GM13977 (cell line): ENCODE measurements at places on chromosomes 2 and 18.

DNA sequence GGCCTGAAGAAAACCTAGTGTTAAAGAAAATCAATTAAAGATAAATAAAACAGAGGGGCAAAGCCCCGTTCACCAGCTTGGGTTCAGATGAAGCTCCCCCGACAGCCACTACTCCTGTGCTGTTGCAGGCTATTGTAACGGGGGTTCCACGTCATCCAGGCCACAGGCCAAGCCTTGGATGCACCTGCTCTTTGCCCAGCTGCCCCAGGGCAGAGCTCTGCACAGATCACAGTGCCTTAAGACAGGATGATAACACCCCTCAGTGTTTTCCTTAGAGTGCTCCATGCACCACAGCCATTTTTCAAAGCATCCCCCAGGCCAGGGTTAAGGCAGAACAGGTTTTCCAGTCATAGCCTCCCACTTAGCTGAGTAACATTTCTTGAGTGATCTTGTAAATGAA is 32.0 kb downstream of the FASTKD2 start:
- DNase-seq: no peak

GRCh38 chr2:136070913-136071312 is 47.0 kb downstream of the CXCR4 start:
- no peak for DNase-seq

DNA sequence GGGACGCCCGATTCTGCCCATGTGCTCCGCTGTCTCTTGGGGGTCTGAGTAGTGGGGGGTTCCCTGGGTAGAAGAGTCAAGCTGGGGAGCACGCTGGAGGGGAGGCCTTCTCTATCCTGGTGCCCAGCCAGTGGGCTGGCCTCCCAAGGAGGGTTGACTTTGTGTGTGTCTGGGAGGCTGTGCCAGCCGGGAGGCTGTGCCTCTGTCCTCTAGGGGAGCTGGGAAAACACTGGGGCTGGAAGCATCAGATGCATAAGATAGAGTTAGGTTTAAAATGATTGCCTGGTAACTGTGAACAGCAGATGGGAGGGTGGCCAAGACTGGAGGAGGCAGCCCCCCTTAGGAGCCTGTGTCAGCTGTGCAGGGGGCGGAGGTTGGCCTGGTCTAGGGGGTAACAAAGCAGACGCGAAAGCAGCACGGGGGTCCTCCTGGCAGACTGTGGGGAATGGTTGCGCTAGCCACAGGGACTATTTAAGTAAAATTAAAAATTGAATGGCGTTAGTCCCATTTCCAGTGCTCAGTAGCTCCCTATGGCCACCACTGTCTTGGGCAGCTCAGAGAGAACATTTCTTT is 1.3 kb downstream of the ING5 start:
- DNase-seq: peak; percentile 19

DNA sequence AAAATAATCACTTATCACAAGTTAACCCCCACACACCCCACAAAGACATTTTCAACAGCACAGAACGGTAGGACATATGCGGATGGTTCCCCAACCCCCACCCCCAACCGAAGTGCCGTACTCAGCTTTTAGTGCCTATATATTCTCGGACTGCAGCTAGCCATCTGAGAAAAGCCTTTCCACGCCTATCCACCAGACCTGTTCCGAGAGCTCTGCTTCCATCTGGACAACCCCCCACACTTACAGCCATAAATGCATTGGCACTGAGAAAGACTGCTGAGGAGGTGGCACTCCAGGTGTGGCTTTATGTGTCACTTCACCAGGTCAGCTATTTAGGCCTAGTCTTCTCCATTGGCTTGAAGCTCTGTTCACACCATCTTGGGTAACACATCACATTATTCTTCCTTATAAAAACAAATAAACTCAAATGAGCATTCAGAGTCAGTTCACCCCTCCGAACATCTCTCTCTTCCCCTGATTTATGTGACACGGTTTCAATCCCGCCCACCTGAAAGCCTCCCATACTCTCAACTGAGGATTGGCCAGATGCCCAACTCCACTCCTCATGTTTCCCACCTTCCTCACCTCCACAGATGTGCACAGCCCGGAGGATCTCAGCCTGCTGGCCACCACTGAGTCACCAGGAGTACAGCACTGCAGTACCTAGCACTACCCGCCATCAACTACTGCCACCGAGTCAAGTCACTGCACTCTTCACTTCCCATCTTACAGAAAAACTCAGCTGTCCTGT is 127.4 kb downstream of the CACNB4 start:
- no peak for DNase-seq

DNA sequence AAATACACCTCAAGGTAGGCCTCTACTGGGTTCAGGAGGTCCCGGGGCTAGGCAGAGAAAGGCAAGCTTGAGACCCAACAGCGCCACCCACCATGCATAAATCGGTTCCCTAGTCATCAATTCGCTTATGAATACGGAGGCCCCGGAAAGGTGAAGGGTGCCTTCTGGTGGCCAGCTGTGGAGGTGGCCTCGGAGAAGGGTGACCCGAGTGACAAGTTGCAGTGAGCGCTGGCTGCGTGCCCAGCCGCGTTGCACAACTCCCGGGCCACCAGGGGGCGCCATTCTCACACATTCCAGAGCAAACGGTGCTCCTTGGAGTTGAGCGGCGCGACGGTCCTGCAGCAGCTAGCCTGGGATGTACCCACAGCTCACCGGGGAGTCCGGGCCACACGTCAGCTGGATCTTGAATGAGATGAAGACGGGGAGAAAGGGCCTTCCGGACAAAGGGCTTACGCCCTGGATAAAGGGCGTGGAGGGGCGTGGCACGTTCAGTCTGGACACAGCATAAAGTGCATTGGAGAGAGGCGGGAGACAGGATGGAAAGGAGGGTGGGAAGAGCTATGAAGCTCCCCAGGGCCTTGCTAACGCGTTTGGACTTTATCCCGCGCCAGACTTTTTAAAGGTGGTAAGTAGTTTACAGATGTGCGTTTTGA is 20.4 kb downstream of the TMSB10 start:
- DNase-seq: peak; percentile 72

DNA sequence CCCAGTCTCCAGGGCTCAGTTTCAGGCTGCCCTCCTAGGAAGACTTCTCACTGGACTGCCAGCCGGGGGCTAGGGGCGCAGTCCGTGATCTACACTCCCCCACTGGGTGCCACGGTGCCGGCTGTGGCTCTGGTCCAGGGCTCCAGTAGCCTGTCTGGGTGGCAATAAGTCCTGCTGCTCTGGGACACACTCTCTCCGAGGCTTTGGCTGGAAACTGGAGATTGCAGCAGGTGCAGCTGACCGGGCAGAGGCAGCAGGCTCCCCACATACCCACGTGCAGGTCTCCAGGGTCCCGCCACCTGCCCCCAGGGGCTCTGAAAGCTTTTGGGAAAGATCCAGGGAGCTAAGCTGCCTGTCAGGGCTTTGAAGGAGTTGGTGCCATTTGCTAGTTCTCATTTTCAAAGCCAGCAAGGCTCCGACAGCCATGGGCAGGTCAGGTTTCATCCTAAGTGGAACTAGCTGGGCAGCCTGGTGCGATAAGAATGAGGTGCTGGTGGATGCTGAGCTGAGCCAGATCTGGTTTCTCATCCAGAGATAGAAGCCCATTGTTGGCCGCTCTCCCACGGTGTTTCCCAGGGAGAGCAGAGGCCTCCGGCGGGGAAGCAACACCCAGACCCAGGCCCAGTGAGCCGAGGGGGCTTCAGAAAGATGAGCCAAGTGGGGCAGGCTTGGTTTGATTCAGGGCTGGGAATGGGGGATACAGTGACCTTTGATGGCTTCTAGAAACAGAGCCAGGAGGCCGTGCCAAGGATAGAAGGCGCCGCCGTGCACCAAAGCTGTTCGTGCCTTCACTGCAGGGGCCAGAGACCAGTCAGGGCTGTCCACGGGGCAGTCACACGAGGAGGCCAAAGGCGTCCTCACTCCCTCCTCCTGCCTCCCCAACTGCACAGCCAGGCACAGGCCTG is 141.7 kb upstream of the GPC1 start:
- DNase-seq: peak; percentile 13

DNA sequence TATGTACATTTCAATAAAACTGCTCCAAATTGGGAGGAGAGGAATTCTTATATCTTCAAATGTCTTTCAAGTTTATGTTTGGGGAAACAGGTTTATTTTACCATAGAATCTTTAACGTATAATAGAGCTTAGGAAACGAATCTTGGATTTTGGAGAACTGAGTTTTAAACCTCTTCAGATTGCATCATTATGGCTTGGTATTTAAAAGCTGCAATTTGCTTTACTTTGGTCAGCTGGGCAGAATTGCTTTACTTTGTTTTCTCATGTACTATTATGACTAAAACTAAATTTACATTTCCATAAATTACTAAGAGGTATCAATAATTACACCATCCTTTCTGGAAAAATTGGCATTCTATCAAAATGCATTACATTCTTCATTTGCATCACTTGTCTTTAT is 54.6 kb downstream of the BAZ2B start:
- DNase-seq: no peak

DNA sequence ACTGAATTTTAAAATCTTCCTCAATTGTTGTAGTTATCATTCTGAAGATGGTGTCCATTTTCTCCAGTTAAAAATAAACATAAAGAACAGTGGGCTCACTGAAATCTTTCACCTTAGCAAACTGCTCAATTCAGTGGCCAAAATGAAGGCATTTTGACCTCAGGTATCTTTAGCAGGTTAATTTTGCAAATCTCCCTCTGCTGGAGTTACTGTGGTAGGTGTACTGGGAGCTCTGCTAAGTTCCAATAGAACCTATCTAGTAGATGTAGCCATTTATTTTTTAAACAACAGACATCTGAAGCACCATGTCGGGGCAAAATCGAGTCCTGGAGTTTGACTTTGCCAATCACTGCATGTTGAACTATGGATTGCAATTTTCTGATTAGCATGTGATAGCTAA is 177.1 kb downstream of the IRS1 start:
- DNase-seq: no peak

DNA sequence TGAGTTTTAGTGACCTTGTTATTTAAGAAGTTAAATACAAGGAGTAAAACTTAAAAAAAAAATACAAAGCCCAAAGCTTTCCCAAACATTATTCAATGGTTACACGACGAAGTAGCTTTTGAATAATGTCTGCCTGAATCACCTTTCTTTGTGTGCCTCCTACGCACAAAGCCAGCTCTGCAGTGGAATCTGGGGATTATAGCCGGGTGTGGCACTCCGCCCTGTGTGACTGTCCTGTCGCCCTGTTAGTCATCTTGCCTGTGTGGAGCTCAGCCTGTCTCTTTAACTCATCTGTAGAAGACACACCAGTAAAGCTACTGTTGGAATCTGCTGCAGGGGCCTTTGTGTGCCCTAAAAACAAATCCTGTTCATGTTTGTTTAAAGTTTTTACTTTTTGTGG is 79.4 kb upstream of the TCF7L1 start:
- DNase-seq: no peak

GRCh38 chr2:54915101-54915500 is 135.2 kb downstream of the RTN4 start:
- no peak for DNase-seq

DNA sequence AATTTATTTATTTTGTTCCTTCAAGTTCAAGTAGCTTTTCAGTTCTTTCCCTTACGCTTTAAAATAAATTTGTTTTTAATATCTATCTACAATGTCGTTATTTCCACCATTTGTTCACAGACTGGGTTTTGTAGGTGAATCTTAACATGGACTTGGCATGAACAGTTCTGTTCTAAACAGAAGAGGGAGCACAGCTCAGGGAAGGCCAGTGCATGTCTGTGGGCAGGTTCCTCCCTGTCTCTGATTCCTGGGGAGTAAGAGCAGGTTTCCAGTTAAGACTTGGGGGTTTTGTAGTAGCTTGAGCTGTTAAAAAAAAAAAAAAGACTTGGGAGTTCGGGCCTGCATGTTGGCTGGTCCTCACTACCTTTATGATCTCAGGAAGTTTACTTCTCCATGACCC is 11.1 kb downstream of the TTL start:
- DNase-seq: no peak

DNA sequence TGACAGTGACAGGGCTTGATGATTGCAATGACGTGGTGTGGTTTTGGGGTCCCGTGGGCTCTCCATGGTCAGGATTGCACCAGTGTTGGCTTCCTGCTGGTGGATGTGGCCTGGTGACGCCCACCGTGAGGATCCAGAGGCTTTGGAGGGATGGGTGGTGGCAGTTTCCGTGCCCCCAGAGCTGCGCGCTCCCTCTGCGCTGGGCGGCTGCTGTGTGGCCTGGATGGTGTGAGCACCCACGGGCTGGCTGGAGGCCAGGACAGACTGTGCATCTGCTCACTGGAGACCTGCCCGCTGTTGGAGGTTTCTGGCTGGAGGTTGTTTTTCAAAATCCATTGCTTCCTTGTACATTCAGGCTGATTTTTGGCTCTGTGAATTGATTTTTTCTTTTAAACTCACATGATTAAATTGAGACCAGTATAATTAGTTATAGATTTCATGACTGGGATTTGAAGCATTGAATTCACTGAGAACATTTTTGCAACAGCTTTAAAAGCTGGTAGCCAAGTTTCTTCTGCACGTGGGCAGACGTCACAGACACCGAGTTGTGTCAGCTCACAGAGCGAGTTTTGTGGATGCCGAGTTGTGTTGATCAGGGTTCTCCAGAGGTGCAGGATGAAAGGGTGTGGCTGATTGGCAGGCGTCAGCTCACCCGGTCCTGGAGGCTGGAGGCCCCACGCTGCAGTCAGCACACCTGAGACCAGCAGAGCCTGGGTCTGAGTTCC is 72.7 kb downstream of the KCNG2 start:
- no peak for DNase-seq

DNA sequence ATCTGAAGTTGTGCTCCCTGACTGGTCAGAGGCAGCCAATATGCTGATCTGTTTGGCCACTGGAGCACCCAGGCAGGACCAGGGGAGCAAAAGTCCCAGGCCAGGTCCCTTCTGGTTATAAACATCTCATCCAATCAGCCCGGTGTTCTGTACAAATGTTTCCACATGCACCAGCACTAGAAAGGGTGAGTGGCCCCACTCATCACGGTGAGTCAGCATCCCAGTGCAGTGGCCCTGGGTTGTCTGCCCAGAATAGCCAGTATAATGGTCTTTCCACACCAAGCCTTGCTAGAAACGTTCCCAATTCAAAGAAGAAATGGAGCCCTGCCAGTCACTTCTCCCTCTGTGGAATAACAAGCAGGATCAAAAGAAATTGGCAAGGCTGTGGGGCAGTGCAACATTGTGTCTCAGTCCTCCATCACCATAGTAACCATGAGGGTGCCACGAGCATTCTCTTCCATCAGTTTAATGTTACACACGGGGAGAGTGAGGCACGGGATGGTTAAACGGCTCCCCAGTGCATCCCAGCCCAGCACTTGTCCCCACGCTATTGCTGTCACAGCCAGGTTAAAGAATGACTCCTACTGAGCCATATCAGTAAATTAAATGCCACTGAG is 174.9 kb downstream of the SEPTIN10 start:
- no peak for DNase-seq

- no peak for DNase-seq
These were observed 424.6 kb downstream of the TGIF1 start for GRCh38 chr18:3874581-3874980.

- no peak for DNase-seq
These were observed 663 bp downstream of the NUP35 start for GRCh38 chr2:183124957-183125255.

- DNase-seq: no peak
These were observed 398.1 kb upstream of the ATP5MC3 start for GRCh38 chr2:175579646-175580045.
